Right atrium auricular region (tissue), 2 donors: ENCODE measurements at places on chromosomes 2 and 18. TPM values are rescaled to one million over a fixed set of nuclear protein-coding genes. Genes with fewer than 3 reads are reported as not detected.

The CROCC2 gene
- not detected for total RNA-seq

The ERMN gene
- total RNA-seq = not detected

The TUBB8B gene
- not detected for total RNA-seq

- no peak for DNase-seq
These were observed 17.5 kb downstream of the YWHAQ start for GRCh38 chr2:9613291-9613690.

DNA sequence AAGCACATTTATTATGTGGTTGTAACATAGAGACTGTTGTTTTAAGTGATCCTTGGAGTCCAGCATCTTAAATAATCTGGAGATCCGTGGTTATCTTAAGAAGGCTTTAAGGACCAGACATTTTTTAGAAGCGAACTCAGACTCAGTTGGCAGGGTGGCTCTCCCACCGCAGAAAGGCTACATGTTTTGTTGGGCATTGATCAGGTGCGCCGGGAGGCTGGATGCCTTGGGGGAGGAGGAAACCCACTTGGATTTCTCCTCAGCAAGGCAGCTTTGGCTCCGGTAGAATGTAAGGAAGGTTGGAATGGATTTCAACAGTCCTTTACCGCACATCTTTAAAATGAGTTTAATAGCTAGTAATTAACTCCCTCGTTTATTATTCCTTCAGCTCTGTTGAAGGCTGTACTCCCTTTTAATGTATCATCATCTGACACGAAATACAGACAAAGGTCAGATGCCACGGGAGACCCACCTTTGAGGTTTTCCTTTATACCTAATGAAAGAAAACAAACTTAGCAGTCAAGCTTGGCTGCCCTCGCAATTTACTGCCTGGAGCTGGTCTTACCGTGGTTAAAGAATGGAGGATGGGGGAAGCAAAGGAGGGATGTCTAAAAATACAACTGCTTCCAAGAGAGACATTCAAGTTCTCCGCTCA lies 1.2 kb downstream of the TMEM200C start:
- no peak for DNase-seq

DNA sequence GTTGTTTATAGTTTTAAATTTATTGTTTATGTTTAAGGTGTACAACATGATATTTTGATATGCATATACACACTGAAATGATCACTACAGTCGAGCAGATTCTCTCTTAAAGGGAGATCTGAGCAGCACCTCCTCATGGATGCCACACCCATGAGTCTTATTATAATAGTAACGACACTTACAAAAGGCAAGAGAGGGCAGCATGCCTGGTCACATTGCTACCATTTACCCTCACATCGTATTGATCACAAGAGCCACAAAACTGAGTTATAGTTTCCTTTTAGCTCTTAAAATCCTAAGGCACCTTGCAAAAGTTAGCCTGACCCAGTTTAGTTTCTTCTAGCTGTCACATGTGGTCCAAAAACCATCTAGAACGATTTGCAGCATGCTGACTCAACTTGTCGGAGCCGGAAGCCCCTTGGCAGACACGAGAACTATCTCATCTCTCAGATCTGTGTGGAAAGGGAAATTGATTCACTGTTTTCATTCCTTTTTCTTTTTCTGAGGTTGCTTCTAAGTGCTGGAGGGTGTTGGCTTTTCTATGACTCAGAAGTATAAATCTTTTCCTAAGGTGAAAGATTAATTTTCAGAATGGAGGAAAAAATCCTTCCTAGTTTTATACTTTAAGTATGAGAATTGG lies 85.3 kb downstream of the CDC42EP3 start:
- DNase-seq = no peak

GRCh38 chr2:12955864-12956263 lies 239.1 kb downstream of the TRIB2 start:
- no peak for DNase-seq

GRCh38 chr2:24893934-24894333 lies 26.1 kb downstream of the ADCY3 start:
- no peak for DNase-seq

GRCh38 chr18:57709335-57709734 lies 87.7 kb upstream of the NARS1 start:
- no peak for DNase-seq

DNA sequence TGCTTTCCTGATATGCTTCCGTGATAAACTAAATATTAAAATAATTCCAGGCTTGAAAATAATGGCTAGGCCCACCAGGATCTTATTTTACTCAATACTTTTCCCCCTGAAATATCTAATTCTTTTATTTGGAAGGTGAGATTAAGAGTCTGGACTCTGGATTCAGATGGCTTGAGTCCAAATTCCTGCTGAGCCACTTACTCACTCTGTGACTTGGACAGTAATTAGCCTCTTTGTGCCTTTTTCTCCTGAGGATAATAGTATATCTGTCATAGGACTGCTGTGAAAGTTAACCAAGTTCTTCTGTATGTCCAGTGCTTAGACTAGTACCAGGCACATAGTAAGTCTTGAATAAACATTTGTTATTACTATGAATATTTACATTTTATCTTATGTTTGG lies 127.3 kb upstream of the ERBB4 start:
- no peak for DNase-seq

GRCh38 chr2:237874585-237875161 lies 15.2 kb downstream of the RAMP1 start:
- DNase-seq = no peak

DNA sequence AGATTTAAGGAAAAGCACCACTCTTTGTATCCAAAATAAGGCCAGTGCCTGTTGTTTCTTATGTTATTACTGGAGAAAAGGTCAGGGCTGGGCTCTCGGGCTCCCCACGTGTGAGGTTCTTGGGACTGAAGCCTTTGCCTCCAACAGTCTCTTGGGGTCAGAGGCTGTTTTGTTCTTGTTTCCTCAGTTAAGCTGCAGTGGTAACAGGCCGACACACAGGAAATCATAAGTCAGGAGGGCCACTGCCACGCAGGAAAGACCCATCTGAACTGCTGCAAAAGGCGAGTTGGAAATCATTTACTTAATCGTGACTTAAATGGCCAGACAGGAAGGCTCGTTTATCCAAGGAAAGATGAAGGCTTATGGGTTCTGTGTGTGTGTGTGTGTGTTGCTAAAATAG lies 30.3 kb upstream of the IL37 start:
- DNase-seq = no peak

DNA sequence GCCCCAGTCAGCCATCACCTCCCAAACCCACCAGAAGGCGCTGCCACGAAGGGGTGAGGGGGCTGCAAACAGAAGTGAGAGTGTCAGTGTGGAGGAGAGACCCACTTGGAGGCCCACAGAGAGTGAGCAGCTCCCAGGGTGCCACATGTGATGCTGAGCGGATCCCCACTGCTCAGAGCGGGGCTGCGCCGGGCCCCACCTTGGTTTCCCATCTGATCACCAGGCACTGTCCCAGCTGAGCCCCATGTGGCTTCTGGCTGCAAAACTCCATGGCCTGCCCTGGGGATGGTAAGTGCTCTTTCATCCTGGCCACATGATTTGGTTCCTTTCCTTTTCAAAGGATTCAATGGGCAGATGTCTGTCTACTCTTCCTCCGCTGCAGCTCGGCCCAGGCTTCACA lies 23.8 kb downstream of the SNORC start:
- DNase-seq = no peak

DNA sequence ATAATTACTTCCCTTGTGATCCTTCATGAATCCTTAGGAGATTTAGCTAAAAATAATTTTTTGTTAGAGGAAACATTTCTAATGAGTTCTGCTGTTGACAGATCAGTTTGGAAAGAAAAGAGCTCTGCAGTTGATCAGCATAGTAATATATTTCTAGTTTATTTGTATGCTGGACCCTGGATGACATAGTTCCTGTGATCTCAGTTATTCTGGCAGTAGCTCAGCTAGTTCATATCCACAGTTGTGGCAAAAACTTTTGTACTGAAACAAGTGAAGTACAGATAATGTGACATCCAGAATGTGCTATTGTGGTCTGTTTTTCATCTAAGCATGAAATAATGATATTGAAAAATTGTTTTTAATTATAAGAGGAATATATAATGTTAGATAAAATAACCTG lies 33.7 kb downstream of the ABI2 start:
- DNase-seq = no peak
